Sigmoid colon (tissue), 7 donors: ENCODE measurements at places on chromosomes 4 and X. TPM values are rescaled to one million over a fixed set of nuclear protein-coding genes. Genes with fewer than 3 reads are reported as not detected.

The TRIM2 gene
- polyA plus RNA-seq = 25.5 TPM

The ZMAT1 gene
- 0.23 TPM for polyA plus RNA-seq

The ELF2 gene
- polyA plus RNA-seq = 15.6 TPM

The XK gene
- polyA plus RNA-seq = 8.4 TPM

The RNF212 gene
- polyA plus RNA-seq = not detected

The S100P gene
- 396 TPM for polyA plus RNA-seq

The SSX4 gene
- polyA plus RNA-seq = not detected

The NDST3 gene
- not detected for polyA plus RNA-seq

The ZCCHC12 gene
- polyA plus RNA-seq = not detected

The ZAR1 gene
- polyA plus RNA-seq = not detected
